CD4-positive, alpha-beta T cell treated with Interleukin-1 beta for 1 hour (primary cell): ENCODE measurements at places on chromosomes 7 and 10.
A peak's percentile ranks its signal among the peaks of the same experiment; 100 is the strongest.

GRCh38 chr7:148973256-148973655, 55.0 kb downstream of the PDIA4 start:
- DNase-seq = no peak

DNA sequence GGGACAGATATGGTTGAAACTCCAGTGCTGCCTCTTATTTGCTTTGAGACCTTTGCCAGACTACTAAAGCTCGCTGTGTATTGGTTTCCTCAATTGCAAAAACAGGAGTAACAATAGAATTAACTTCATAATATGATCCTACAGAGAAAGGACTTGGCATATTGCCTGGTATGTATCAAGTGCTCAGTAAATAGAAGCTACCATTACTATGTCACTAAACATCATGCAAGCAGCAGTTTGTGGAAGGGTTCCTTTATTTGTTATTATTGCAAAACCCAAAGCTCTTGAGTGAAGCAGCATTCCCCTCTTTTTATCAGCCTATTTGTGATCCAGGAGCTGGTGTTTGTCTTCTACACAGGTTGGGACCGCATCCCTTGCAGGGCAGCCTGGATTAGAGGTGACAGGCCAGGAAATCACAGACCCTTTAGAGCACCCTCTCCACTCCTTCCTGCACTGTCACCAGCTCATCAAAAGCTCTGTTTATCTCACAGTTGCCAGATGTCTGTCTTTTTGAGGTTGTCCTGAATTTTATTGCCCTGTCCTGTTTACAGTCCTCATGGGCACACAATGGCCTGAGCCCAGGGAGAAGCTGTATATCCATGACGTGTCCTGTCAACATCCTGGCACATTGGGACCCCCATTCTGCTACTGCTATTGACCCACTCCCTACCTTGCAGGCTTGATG, 121.5 kb downstream of the SNX10 start:
- DNase-seq = no peak

- DNase-seq = no peak
These were observed 101.1 kb downstream of the MAGI2 start for GRCh38 chr7:79352323-79352722.

DNA sequence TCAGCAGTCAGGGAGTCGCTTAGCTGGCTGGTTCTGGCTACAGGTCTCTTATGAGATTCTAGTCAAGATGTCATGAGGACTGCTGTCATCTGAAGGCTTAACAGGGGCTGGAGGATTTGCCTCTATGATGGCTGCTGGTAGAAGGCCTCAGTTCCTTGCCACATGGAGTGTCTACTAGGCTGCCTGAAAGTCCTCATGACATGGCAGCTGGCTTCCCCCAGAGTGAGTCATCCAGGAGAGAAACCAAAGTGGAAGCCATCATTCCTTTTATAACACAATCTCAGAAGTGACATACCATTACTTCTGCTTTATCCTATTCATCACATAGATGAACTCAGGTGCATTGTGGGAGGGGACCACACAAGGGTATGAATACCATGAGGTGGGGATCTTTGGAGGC, 75.1 kb downstream of the EXOC6 start:
- DNase-seq = no peak

DNA sequence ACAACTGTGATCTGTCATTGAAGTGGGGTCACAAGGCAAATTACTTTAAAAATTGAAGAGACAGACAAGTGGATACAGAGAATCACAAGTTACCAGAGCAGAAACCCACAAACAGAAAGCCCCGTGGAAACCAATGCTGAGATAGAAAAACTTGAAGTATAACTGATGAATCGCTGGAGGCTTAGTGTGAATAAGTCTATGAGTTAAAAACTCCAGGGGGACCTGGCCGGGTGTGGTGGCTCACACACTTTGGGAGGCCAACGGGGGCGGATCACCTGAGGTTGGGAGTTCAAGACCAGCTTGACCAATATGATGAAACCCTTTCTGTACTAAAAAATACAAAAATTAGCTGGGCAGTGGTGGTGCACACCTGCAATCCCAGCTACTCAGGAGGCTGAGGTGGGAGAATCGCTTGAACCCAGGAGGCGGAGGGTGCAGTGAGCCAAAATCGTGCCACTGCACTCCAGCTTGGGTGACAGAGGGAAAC, 69.7 kb upstream of the ZNRF2 start:
- DNase-seq = no peak

GRCh38 chr10:61733358-61733940, 70.7 kb downstream of the CABCOCO1 start:
- no peak for DNase-seq

DNA sequence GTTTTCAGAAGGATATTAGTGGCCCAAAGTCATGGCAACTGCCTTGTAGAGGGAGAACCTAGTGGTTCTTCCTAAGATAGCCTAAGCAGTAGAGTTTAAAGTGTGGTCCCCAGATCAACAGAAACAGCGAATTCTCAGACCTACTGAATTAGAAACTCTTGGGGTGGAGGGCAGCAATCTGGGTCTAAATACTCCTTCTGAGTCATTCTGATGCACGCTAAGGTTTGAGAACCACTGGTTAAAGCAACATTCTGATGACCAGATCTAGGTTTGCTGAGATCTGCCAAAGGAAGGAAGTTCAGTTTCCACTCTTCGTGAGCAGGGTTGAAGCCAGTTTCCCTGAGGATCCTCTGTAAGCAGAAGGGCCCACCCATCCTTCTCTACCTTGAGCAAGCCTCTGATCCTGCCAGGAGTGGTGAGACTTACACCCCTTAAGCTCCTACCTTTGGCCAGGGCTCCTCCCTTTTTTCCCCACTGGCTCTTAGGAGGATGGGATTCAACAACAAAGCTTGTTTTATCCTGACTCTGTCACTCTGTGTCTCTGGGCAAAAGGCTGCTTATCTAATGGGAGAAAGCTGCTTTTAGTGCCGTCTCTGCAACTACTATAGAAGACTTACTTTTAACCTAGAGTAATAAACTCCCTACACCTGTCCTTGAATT, 26.8 kb upstream of the TRUB1 start:
- DNase-seq = no peak

GRCh38 chr7:106035568-106035967, 72.5 kb downstream of the CDHR3 start:
- DNase-seq = no peak

DNA sequence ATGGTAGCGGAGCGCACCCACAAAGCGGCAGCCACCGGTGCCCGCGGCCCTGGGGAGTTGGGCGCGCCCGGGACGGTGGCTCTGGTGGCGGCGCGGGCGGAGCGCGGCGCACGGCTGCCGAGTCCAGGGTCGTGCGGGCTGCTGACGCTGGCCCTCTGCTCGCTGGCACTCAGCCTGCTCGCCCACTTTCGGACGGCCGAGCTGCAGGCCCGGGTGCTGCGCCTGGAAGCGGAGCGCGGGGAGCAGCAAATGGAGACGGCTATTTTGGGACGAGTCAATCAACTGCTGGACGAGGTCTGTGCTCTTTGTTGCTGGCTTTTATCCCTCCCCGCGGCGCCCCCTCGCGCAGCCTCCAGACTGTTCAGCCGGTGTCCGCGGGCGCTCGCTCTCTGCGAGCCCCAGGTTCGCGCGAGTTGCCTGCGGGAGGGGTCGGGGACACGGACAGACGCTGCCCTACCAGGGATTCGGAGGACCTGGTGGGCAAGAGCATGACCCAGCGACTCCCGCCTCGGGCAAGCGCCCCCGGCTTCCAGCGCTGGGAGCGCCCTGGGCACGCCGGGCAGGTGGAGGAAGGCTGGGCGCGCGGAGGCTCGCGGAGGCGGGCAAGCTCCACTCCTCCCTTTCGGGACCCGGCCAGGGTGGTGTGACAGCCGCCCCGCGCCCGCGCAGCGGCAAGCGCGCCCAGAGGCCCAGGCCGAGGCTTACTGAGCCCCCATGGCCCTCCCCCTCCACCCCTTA, 887 bp downstream of the COL13A1 start:
- no peak for DNase-seq

DNA sequence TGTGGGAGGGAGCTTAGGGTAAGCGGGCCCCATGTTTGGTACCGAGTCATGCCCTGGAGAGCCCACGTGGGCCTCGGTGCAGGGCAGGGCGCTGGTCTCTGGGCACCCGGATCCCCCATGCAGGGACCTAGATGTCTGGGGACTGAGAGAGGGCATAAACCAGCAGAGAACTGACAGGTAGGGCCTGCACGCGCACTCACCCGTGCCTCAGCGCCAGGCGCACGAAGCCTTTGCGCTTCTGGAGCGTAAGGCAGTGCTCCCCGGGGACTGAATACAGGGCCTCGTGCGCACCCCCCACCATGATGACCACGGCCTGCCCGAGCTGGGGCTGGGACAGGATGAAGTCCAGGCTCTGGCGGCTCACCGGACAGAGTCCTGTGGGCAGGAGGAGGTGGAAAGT, 2.8 kb downstream of the MOGAT3 start:
- no peak for DNase-seq

GRCh38 chr7:74044366-74045350, 16.7 kb downstream of the ELN start:
- no peak for DNase-seq

- DNase-seq = no peak
These were observed 217.1 kb upstream of the AOAH start for GRCh38 chr7:36941359-36941758.

GRCh38 chr7:64667311-64667710, 1.4 kb downstream of the ZNF107 start:
- DNase-seq = no peak

DNA sequence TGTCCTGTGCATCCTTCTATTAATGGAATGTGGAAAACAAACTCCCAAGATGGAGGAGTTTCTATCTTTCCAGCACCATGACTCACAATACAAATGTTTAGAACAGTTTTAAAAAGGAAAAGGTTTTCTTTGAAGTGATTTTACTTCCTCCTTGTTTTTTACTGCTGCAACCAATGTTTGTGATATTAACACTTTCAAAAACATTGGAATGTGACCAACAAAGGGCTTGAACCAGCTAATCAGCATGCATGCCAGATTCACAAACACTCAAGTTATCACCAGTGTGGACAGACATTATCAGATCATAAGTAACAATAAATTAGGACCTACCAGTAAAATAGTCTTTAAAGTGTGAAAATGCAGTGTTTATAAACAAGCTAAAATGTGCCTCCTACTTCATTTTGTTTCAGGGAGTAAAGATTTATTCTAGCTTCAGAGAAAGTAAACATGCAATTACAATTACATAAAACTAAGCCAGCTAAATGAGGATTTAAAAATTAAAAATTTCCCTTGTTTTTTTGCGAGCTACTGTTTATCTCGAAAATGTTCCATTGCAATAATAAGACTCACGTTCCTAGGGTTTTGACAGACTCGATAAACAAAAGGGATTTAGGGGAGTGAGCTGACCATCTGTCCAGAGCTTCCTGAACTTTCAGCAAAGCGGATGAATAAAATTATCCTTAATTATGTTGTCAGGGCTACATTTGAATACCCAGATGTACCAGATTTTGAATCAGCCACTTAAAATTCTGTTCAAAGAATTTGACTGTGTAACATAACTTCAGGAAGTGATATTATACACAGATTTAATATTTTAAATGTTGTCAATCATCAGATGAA, 29.8 kb downstream of the CPVL start:
- DNase-seq = no peak

GRCh38 chr10:34006471-34006870, 672.0 kb upstream of the NRP1 start:
- no peak for DNase-seq

DNA sequence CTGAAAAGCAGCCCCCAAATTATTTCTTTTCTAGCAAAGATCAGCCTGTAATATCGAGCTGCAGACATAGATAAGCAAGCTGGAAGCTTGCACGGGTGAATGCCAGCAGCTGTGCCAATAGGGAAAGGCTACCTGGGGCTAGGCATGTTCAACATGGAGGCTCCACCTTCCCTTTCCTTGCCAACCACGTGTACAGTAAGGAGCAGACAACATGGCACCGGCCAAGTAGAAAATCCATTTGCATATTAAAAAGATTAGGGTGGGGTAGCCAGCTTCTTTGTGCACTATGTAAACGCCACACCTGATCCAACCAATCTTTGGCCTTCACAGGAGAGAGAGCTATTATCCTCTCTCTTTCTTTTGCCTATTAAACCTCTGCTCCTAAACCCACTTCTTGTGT, 56.7 kb upstream of the SEPHS1 start:
- DNase-seq = no peak

GRCh38 chr10:29199339-29199738, 89.5 kb upstream of the LYZL1 start:
- no peak for DNase-seq

- DNase-seq = peak; percentile 37
These were observed 7.6 kb upstream of the ZNF503 start for GRCh38 chr10:75408911-75409885.

DNA sequence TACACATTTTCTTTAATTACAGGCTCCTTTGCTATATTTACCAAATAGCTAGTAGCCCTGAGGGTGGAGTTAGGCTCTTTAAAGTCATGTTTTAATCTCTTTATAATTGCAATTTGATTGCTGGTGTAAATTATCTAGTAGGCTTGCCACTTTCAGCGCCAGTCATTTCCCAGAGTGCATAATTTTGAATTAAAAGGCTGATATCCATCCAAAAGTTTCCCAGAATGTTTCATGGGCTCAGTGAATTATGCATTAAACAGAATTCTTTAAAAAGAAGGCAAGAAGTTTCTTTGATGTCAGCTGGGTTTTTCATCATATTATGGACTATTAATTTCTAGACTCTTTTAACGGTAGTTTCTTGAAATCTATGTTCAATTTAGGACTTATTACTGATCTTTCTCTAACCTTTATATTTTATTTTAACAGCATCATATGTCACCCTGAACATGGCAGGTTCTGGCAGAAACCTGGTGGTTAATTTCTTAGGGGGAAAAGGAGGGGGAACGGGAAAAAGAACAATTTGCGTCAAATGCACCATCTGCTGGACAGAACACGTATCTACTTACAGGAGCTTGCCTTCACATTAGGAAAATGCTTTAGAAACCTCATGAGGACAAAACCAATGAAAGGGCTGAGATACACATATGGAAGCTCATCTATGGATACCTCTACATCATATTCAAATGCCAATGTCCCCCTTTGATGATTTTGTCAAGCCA, 171.1 kb downstream of the GRM3 start:
- no peak for DNase-seq

DNA sequence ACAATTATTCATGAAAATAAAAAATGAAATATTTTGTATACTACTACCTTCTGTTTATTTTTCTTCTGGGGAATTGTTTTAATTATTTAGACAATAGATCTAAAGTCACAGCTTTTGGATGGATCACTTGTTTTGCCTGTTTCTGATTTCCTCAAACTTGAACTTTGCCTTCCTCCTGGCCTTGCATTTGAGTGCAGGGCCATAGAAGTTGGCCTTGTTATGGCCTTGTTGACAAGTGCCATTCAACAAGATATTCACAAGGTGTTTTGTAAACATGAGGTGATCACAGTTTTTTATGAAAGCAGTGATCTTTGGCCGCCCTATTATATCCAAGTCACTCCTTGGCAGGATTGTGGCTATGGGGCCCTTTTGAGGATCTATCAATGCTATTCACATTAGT, 4.6 kb downstream of the ZNF22 start:
- no peak for DNase-seq

GRCh38 chr10:95394161-95394880, 103.5 kb upstream of the PDLIM1 start:
- DNase-seq = no peak

- no peak for DNase-seq
These were observed 209.1 kb downstream of the PHF14 start for GRCh38 chr7:11182736-11183135.

- no peak for DNase-seq
These were observed 293.9 kb downstream of the CCDC3 start for GRCh38 chr10:12707461-12708185.
